RPMI8226 (cell line): ENCODE measurements at places on chromosomes 1 and 21.

GRCh38 chr1:34663031-34663430, 91.8 kb upstream of the GJB5 start:
- DNase-seq = no peak

GRCh38 chr1:172121081-172121717, 279.9 kb downstream of the DNM3 start:
- no peak for DNase-seq

DNA sequence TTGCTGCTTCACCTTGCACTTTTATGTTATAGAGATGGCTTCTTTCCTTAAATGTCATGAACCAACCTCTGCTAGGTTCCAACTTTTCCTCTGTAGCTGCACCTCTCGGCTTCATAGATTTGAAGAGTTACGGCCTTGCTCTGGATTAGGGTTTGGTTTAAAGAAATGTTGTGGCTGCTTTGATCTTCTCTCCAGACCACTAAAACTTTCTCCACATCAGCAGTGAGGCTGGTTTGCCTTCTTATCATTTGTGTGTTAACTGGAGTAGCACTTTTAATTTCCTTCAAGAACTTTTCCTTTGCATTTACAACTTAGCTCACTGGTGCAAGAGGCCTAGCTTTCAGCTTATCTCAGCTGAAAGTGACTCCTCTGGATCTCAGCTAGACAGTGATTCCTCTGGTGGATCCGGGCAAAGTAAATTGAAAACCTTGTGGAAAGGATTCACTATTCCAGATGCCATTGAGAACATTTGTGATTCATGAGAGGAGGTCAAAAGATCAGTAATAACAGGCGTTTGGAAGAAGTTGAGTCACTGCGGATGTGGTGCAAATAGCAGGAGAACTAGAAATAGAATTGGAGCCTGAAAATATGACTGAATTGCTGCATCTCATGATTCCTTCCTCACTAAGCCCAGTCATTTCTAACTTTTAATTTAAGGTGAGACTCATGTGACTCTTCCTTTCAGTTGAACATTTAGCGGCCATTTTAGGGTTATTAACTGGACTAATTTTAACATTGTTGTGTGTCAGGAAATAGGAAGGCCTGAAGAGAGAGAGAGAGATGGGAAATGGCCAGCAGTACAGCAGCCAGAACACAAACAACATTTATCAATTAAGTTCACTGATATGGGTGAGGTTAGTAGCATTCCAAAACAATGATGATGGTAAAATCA, 16.2 kb upstream of the RGS1 start:
- no peak for DNase-seq

DNA sequence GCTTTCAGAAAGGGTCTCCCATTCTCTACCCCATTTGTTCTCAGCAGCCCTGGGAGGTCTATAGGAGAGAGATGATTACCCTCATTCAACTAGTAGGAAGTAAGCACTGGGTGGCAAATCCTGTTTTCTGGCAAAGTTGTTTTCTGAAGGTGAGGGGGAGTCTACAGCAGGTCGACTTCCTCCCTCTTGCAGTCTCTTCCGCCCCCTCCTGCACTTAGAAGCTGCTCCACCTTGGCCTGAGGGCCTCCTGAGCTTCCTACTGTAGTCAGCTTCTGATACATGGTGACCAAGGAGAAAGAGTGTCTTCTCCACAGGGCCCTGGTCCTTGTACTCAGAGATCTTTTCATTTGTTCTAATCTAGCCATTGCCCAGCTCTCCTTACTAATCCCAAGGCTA, 93.1 kb downstream of the RGL1 start:
- DNase-seq = no peak

GRCh38 chr1:152756872-152757271, 953 bp upstream of the KPRP start:
- no peak for DNase-seq

- no peak for DNase-seq
Measured at GRCh38 chr1:227388214-227389168, 70.2 kb upstream of the CDC42BPA start.

DNA sequence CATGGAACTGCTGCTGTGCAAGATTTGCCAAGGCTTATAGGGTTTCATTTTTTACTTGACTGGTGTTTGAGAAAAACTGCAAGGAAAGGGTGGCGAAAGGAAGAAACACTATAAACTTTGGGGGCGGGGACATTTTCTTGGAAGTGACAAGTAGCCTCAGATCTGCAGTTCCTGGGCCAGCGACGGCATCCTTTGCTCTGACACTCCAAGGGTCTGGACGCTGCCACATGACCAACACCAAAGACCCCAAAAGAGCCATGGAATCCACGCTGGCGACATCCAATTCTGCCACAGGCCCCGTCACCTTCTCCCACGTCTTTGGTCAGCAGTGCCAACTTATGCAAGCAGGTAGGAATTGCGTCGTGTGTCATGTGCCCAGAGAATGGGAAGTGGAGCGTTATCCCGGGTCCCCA, 193.4 kb downstream of the PRDM2 start:
- DNase-seq = peak; percentile 64

GRCh38 chr1:210650403-210650802, 321.7 kb downstream of the HHAT start:
- DNase-seq = no peak

DNA sequence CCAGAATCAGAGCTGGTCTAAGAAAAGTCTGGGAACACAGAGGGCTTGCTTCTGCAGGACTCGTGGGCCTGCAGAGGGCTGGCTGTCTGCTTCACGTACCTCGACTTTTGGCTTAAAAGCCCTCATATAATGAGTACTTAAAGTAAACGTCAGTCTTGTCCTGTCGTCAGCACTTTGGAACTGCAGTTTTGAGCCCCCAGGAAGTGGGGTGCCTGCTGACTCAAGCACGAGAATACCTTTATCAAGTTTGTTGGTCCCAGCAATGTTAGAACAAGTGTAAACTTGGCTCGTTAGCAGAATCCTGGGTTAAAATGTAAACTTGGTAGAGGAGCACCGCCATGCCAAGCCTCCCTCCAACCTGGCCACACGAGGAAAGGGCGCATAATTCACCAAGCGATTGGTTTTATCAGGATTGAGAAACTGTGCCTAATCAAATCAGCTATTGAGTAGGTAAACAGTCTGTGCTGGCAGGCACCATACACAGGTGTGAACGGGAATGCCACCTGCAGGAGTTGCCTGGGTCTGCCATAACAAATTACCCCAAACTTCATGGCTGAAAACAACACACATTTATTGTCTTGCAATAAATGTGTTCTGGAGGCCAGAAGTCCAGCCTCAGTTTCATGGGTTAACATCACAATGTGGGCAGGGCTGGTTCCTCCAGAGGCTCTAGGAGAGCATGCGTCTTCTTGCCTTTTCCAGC, 45.0 kb upstream of the FHAD1 start:
- DNase-seq = no peak

GRCh38 chr1:116231752-116232151, 120.6 kb downstream of the MAB21L3 start:
- DNase-seq = no peak

DNA sequence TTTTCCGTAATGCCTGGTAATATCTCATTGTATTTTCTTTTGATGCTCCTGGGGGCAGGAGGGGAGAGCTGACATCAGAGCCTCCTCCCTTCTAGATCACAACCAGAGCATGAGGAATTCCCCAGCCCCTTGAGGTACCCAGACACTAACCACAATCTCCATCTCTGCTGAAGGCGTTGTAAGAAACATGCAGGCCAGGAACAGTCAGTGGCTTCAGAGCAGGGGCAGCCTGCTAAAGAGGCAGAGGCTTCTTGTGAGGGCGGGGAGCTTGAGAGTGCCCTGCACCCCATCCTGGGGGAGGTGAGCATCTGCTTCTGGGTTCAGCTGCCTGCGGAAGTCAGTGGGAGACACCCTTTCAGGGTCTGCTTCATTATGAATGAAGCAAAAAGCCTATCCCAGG, 19.0 kb downstream of the MAPKAPK2 start:
- no peak for DNase-seq

- DNase-seq = no peak
Measured at GRCh38 chr1:41169799-41170180, 72.3 kb downstream of the SCMH1 start.

GRCh38 chr1:151756291-151756690, 7.0 kb downstream of the MRPL9 start:
- DNase-seq = no peak

- peak; percentile 84 for DNase-seq
Measured at GRCh38 chr1:231612393-231613089, 14.0 kb upstream of the DISC1 start.

GRCh38 chr1:55503663-55504305, 288.6 kb upstream of the USP24 start:
- DNase-seq = no peak

DNA sequence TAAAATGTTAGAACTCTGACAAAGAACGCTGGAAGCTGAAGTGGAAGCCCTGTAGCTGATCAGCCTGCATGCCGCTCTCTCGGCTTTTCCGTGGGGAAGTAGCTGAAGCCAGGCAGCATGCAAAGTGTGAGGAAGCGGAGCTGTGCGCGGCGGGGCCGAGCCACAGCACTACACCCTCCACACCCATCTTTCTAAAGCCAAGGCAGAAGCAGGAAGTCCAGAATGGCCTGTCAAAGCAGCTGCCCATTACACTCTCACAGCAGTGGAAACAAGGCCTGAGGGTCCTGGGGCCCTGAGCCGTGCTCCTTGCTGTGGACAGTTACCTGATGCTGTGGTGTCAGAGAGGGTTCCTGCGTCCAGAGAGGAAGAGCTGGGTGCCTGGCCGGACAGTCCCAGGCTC, 69.6 kb downstream of the UBR4 start:
- no peak for DNase-seq

DNA sequence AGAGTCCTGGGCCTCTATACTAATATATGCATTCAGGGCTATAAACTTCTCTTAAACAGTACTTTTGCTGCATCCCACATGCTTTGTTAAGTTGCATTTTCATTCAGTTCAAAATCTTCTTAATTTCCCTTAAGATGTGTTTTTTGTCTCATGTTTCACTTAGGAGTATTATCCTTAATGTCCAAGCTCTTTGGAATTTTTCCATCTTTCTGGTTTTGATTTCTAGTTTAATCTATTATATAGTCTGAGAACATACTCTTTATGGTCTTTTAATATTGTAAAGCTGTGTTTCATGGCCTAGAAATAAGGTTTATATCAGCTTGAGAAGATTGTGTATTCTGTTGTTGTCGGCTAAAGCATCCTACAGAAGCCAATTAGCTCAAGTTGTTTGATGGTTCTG, 1041.8 kb downstream of the PLA2G4A start:
- DNase-seq = no peak

DNA sequence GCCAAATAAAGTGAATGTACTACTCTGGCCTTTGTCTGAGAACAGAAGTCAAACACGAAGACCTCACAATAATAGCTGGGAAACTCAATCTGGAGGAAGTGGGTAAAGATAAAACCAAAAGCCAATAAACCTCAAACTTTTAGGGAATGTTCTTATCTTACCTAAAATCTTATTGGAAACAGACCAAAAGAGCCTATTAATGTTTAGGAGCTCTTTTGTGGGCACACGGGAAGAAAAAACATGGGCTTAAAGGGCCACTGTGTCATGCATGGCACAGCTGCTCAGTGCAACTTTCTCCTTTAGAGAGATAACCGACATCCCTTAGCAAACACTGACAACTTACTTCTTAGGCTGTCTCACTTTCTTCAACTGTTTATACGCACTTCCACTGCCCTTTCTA, 16.1 kb downstream of the EIF2B3 start:
- DNase-seq = no peak

DNA sequence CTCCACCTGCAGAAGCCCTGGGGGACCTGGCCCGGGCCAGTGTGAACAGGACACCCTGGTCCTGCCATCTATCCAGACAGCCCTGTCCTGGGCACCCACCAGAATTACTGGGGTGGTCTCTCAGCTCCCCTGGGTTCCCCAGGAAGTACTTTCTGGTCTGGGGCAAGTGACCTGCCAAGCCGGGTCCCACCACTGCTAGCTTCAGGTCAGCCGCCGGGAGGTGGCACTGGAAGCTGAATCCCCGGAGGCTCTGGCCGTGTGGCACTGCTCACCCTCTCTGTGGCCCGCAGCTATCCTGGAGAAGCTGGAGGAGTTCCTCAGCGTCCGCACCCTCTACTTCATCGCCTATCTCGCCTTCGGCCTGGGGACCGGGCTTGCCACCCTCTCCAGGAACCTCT, 21.3 kb downstream of the SLC45A1 start:
- no peak for DNase-seq

- no peak for DNase-seq
Measured at GRCh38 chr1:61403679-61404596, 321.0 kb downstream of the TM2D1 start.

GRCh38 chr1:155473151-155473821, 89.3 kb downstream of the ASH1L start:
- DNase-seq = no peak

DNA sequence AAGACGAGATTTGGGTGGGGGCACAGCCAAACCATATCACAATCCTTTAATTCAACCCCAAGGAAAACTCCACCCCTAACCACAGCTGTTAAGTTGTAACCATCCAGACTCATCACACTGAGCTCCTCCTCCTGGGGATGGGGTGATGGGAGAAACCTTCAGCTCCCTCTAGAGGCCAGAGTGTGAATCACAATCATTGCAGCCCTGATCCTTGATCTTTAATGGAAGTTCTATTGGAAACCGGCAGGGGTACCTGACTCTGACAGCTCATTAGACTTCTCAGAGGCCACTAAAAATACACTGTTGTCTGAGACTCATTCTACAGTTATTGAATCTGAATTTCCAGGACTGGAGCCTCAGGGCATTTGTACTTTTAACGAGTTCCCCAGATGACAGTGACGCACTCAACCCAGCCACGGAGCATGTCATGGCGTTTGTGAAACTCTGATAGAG, 127.2 kb downstream of the IGSF21 start:
- DNase-seq = peak; percentile 76

- no peak for DNase-seq
Measured at GRCh38 chr1:191261111-191261510, 783.4 kb upstream of the BRINP3 start.

GRCh38 chr1:67372898-67373297, 57.3 kb downstream of the SERBP1 start:
- DNase-seq = no peak

DNA sequence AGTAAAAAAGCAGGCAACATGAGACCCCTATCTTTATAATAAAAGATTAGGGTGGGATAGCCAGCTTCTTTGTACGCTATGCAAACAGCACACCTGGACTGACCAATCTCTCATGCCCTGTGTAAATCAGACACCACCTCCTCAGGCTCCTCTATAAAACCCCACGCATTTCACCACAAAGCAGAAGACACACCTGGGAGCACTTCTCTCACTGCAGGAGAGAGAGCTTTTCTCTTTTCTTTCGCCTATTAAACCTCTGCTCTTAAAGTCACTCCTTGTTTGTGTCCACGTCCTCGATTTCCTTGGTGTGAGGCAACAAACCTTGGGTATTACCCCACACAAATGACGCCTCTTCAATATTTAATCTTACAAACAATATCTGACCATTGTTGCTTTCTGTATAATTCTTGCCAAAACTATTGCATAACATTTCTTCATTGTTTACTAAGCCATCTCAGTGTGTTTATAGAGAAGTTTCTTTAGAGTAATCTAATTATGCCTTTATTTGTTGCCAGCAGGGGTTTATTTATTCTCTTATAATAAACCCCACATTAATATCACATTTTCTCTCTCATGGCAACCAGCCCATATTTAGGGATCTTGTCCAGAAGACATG, 31.6 kb upstream of the NUF2 start:
- no peak for DNase-seq
